GM19239 (cell line): ENCODE measurements at places on chromosomes 7 and 10.

DNA sequence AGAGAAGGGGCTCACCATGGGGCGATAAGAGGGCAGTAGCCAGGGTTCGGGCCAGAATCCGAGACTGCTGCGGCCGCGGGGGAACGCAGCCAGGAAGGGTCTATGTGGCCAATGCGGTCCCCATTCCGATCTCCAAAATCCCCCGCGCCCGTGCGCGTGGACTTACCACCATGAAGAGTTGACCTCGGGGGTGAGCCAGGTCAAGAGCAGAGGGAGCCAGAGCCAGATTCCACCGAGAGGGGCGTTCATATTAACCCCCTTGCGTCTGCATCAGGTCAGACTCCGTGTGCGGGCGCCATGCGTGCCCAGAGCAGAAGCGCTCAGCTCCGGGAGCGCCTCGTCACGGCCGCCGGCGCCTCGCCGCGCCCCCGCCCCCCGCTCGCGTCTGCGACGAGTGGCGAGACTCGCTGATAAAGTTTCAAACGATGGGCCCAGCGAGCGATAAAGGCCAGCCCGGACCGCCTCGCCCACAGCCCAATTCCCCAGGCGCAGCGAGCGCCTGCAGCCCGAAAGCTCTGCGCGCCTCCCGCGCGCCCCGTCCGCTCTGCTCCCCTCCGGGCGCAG, at the start of gene WNT2:
WNT2 (minus strand) TSS at position 318 of the 564 bp plus-strand sequence; CDS start at position 249, 69 bp downstream.
- DNase-seq = no peak

GRCh38 chr7:123657304-123657685, 1.6 kb downstream of the LMOD2 start:
- DNase-seq = no peak

- no peak for DNase-seq
Observed at GRCh38 chr7:21028599-21028998, 241.9 kb upstream of the SP8 start.

DNA sequence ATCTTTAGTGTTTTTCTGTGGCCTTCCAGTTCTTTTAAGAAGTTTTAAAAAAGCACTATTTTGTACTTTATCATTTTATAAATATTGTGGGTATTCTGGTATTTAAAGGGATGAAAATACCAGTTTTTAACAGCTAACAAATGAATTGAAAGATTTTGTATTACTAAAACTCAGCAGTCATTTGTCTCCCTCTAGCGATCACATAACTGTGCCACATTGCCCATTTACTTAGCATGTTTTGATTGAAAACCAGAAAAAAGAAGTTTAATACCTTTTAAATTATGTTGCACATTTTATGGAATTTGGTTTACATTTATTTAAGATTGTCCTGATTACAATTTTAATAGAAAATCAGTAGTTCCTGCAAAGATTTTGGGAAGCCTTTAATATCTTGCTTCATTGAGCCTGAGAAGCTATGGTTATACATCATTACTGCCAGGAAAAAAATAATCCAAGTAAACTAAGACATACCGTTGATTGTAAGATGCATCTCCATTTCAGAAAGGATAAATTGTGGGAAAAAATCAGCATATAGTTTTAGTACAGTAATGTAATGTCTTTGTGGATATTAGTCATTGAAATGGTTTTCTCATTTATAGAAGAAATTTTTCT, 34.9 kb downstream of the TAX1BP1 start:
- no peak for DNase-seq

DNA sequence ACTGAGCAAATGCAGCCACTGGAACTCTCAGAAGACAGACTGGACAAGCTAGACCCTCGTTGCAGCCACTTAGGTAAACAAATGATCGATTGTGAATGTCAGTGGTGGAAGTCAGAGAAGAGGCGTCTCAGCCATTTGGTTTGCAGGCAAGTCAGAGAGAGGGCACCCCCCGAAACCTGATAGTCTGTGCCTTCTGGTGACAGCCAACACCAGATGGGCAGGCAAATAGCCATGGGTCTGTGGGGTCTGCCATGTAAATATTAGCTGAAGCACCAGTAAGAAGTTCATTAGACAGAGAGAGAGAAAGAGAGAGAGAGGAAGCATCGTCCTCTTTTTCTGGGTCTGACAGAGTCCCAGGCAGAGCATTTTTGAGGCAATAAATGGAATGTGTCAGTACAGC, 5.4 kb downstream of the PPP1R17 start:
- DNase-seq = no peak

GRCh38 chr10:1687623-1688150, 49.6 kb downstream of the ADARB2 start:
- no peak for DNase-seq

DNA sequence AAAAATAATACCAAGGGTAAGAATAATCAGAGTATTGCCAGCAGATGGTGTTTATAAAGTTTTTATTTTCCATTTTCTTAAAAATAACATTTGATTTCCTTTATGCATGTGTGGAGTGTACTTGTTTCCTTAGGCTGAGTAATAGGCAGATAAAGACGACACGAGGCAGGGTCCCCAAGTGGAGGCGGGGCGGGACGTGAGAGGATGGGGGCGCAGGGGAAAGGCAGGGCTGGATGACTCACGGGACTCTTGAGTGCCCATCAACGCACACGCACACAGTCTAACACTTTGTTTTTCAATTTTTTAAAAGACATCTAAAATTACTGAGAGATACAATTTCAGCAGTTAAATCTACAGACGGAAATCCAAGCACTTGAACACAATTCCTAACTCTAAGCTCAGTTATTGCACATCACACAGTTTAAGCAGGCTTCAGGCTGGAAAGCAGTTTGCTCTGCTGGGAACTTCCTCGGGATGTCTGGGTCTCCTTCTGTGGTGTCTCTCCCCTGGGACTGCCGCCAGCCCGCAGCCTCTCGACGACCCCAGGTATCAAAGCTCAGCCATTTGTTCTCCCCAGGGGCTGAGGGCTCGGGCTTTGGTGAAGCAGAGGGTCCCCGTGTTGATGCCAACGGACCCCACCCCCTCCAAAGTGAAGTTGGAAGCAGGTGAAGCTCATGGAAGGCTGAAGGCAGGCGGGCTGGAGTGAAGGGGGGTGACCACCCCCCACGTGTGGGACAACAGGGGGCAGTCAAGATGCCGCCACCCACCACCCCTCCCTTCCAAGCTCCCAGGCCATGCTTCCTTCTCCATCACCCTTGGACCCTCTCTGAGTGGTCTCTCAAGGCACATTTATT, 29.1 kb downstream of the SPOCK2 start:
- DNase-seq = no peak

DNA sequence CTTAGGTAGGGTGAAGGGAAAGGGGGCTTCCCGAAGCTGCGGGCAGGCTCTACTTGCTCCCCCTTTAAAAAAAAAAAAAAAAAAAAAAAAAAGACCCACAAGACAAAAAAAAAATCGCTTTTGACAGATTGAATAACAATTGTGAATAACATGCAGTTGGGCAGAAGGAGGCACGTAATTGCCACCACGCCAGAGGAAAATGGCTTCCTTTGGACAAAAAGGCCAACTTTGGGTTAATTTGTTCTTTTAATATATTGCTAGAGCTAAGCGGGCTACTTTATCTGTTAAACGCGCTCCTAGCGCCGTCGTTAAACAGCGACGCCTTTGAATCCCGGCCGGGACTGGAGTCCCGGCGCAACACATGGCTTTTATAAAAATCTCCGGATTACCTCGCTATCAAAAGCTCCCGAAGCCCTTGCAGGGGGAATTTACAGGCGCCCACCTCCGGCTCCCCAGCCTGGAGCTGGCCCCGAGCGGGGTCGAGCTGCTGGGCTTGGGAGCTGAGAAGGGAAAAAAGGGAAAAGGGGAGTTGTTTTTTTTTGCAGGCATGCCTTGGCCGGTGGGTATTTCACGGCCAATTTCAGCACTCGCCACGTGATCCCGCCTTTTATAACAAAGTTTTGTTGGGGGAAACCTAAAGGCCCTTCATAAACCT, 1.2 kb downstream of the HOXA11 start:
- no peak for DNase-seq

- no peak for DNase-seq
Observed at GRCh38 chr10:104119996-104120395, 2.0 kb upstream of the SFR1 start.

DNA sequence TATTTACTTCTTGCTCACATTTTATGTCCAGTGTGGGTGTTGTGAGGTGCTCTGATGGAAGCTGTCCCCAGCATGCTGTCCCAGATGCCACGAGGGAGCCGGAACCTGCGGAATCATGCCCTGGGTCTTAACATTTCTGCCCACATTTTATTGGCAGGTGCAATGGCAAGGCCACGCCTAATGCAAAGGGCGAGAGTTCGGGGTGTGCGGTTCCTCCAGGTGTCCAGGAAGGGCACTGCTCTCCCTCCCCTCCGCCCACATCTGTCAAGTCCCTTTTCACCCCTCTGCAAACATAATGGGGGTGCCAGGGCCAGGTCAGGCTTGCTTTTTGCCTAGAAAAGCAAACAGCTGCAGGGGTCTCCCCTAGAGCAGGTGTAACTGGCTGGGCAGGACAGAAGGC, 16.4 kb downstream of the PDAP1 start:
- no peak for DNase-seq

DNA sequence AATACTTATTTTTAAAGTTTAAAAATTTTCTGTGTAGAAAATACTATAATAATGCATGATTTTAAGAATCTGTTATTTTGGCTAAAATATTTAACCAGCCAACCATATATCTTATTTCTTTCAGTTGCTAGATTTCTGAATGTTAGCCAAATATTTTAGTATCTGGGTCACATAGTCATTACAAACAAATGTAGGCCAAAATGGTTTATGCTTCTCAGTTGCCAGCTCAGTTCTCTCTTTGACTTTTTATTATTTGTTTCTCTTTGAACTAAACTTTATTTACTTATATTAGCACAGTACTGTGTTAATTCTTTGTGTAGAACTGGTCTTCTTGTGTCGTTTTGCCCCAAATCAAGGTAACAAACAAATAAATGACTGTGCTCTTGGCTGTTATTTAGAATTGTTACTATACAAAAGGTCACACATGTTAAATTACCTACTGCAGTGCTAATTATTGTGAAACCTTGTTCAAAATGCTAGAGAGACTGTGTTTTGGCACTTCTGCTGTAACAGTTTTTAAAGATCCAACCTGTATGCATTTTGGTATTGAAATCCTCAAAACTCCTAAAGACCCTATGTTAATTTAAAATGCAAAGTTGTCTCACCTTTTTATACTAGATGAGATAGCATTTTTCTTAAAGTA, 39.8 kb downstream of the ZEB1 start:
- no peak for DNase-seq

DNA sequence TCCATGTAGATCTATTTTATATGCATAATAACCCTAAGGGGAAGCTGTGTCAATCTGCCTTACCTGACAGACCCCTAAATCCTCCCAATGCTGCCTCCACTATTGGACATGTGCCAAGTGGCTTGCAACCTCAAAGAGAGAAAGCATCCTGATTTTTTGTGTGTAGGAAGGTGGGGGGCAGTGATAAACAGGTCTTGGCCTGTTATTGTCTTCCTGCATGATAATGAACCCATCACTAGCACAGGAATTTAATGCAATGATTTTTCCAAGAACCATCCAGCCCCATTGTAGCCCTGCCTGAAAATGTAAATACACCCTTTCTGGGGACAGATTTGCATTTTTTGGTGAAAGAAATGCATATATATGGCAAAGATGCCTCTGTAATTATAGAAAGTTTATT, 850.2 kb downstream of the LRMDA start:
- DNase-seq = no peak

DNA sequence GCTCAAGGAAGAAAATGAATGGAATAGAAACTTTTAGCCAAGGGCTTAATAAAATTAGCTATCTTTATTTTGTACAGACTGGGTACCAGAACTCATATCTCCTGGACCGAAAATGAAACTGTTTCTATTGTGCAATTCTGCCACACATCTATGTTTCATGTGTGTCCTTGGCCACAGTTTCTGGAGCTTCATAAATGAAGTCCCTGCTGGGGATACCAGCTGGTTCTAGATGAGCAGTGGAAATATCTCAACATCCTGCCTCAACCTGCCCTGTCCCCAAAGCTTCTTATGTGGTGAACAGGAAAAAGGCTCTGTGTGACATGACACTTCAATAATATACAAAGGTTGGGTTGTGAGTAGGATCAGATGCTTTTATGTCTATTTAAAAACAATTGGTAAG, 310.1 kb upstream of the SORCS1 start:
- no peak for DNase-seq

DNA sequence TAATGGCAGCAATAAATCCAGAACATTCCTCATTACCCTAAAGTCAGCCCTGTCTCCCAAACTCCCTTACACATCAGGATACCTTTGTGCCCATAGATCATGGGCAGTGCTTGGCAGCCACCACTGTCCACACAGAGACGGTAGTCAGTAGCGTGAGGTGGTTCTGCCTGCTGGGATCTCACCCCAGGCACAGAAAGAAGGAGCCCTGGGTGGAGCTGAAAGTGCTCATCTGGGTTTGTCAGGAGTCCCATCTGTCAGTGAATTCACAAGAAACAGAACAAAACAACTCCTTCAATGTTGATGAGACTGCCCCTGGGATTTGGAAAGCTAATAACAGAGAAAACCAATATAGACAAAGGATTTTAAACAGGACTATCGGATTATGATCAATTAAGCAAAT, 90.2 kb upstream of the PRSS58 start:
- DNase-seq = no peak

GRCh38 chr10:119323085-119324016, 116.0 kb downstream of the GRK5 start:
- no peak for DNase-seq

DNA sequence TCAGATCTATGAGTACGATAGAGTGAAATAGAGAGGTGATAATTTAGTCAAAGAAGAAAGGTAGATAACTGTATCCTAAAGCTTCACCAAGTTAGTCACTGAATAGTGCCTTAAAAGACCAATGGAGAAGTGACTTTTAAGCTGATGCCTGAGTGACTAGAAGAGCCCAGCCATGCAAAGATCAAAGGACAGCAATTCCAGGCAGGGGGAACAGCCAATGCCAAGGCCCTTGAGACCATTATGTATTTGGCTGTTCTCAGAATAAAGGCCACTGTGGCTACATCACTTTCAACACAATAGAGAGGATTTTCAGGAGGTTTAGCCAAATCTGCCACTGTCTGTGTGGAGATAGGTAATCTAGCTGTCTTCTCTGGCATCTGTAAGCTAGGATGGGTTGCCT, 17.8 kb downstream of the HDAC9 start:
- DNase-seq = no peak

- DNase-seq = no peak
Observed at GRCh38 chr10:12568391-12569009, 219.2 kb downstream of the CAMK1D start.

GRCh38 chr7:131224996-131225395, 102.7 kb upstream of the MKLN1 start:
- no peak for DNase-seq

GRCh38 chr10:33139181-33139646, 181.2 kb upstream of the ITGB1 start:
- DNase-seq = no peak

- peak; percentile 77 for DNase-seq
Observed at GRCh38 chr7:91880413-91881241, at the start of gene MTERF1. MTERF1 (minus strand) TSS chr7:91880702; CDS start chr7:91880083, 619 bp downstream.
